Natural killer cell treated with Interleukin-12 subunit alpha and Interleukin-12 subunit beta and Interleukin-15 and Interleukin-18, amount 100 ng/mL, for 72 hours (primary cell): ENCODE measurements at places on chromosomes 11 and 22. TPM values are rescaled to one million over a fixed set of nuclear protein-coding genes. Genes with fewer than 3 reads are reported as not detected.

DNA sequence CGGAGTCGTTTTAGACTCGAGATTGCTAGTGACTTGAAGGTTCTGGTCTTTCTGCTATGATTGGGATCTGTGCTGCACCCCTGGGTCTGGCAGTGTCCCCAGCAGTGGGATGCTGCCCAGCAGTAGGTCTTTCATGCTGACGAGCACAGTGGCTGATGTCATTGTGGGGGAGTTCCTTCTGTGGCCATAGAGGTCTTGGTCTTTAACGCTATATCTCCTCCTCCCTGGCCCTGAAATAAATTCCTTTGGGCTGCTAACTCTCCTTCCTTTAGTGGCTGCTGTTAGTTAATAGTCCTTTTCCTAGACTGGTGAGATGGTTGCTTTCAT, 136.3 kb downstream of the TEAD1 start:
- no peak for DNase-seq

- no peak for DNase-seq
Measured at GRCh38 chr11:1120532-1121330, 37.0 kb upstream of the MUC5AC start.

DNA sequence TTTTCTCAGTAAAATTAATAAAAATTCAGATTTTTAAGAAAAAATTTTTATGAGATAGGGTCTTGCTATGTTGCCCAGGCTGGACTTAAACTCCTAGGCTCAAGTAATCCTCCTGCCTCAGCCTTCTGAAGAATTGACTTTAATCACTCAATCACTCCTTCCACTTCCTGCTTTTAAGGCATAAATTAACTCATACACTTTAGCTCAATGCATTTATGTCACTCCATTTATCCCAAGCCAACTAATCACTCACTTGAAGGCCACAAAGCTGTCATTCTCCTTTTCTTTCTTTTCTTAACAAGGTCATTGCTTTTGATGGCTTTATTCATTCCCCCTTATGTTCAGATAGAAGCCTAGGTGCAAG, 877 bp downstream of the ALG9 start:
- DNase-seq: no peak

DNA sequence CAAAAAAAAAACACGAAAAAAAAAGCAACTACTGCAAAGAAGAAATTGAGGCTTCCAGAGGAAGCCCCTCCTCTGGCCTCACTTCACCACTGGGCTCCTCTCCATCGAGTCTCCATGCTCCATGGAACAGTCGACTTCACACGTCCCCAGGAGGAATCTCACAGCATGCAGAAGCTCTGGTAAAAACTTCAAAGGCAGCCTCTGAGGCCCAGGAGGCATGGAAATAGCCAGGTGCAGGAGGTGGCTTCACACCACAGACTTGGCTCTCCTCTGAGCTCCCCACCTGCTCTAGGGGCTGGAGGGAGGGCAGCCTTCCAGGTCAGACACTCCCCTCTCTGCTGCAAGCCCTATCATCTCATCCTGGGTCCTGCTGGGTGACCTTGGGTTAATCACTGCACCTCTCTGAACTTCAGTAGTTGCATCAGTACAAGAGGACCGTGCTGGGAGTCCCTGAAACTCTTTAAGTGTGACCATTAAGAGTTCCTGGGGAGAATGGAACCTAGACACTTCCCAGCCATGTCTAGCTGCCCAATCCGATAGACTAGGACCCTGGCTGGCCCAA, 8.2 kb downstream of the PDE2A start:
- DNase-seq: no peak

GRCh38 chr22:42699281-42699975, 21.2 kb downstream of the A4GALT start:
- no peak for DNase-seq

Gene KMT2A
- 202 TPM for total RNA-seq
